Epithelial cell of esophagus (primary cell): ENCODE measurements at places on chromosomes 13 and 19.
A peak's percentile ranks its signal among the peaks of the same experiment; 100 is the strongest.

DNA sequence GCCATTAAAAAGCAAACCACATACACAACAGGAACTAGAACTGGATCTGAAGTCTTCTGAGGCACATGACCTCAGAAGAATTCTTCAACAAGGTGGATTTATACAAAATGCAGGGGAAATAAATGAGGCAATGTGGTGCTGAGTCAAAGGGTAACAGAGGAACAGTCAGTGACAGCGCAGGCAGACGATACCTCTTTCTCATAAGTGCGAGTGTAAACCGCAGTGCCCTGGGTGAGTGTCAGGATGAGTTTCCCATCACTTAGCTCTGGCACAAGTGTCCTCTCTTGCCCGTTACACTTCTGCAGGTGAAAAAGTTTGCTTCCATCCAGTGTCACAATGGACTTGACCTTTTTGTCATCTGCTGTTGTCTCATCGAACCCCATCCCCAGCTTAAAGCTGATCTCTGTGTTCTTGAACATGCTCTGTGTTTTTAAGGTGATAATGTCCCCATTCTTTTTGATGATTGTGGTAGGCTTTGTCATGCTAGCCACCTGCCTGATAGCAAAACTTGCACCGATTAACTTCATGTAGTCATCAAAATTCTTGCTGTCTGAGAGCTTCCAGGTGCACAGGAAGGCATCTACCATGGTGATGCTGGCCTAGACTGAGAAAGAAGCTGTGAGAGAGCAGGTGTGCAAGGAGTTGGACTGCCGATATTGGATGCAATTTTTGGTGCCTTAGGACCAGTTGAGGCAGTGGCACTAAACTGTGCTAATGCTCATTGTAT, 97.3 kb downstream of the AKAP11 start:
- DNase-seq: no peak

- DNase-seq: no peak
These were observed 66.0 kb upstream of the TNFRSF19 start for GRCh38 chr13:23504180-23504579.

DNA sequence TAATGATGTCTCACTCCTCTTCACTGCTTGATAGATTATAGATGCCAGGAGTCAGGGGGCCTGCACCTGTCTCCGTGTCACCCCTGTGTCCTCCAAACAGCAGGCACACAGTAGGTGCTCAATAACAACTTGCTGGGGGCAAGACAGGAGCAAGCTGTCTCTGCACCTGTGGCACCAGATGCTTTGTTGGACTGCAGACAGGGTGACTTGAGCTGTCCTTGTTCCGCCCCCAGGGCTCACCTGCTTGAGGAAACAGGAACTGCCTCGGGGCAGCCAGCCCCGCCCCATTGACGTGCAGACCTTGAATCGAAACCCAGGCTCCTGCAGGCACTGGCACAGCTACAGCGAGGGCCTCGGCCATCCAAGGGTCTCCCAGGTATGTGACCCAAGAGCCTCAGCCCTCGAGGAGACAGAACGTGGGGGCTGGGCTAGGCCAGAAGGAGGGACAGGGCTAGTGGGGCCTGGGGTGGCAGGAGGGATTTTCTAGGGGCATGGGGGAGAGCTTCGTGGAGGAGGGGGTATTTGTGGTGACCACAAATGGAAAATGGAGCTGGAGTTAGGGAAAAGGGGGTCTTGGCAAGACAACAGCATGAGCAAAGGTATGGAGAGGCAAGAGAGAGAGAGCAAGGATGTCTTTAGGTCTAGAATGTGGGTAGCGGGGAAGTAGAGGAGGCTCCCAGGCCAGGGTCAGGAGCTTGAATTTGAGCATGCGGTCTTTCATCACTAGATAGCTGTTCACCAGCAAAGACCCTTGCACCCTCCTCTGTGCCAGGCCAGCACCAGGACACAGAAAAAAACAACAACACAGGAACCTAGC, at the start of gene HSH2D:
TSS of gene HSH2D (plus strand) at position 287 of the 817 bp plus-strand sequence. CDS start 5,066 bp downstream, outside the sequence.
- peak; percentile 67 for DNase-seq

- DNase-seq: no peak
These were observed 260.6 kb upstream of the NBEA start for GRCh38 chr13:34681405-34681955.
